ENCODE measurements at places on chromosomes 3 and 15.
A peak's percentile ranks its signal among the peaks of the same experiment; 100 is the strongest.

GRCh38 chr3:125331243-125331642, 43.9 kb downstream of the ZNF148 start:
- ATAC-seq = no peak

- ATAC-seq = no peak
These were observed at the start of gene TRH for GRCh38 chr3:129974564-129974832. TRH (plus strand) TSS chr3:129974720; CDS start chr3:129975817, 1,097 bp downstream.

GRCh38 chr15:87734571-87735373, 521.8 kb downstream of the NTRK3 start:
- no peak for ATAC-seq

DNA sequence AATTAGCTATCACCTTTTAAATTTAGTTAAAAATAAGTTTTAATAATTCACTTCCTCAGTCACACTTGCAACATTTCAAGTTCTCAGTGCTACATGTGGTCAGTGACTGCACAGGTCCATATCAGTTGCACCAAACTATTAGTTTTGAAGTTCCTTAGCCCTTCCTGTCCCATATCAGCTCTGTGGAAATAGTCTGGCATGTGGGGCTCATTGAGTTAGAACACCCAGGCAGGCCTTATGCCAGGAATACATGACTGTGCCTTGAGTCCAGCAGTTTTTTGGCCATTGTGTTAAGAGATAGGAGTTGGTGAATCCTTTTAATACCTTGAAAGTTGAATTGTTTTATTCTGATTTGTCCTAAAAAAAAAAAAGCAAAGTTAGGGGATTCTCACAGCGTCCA, 153.7 kb upstream of the BFSP2 start:
- no peak for ATAC-seq

DNA sequence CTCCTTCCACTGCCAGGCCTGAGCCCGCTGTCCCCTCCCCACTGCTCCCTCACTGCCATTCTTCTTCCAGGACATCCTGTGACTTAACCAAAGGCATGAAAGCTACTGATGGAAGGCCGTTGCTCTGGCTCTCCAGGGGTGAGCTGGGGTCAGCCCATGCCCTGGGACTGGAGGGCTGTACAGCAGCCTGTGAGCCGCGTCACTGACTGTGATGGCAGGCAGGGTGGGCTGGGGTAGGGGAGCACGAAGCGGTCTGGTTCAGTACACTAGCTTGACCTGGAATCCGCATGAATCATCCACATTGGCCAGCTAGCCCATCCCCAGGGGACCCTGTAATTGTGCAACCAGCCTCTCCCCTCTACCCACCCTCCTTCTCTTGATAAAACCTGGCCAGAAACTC, 30.8 kb downstream of the CORO2B start:
- no peak for ATAC-seq

DNA sequence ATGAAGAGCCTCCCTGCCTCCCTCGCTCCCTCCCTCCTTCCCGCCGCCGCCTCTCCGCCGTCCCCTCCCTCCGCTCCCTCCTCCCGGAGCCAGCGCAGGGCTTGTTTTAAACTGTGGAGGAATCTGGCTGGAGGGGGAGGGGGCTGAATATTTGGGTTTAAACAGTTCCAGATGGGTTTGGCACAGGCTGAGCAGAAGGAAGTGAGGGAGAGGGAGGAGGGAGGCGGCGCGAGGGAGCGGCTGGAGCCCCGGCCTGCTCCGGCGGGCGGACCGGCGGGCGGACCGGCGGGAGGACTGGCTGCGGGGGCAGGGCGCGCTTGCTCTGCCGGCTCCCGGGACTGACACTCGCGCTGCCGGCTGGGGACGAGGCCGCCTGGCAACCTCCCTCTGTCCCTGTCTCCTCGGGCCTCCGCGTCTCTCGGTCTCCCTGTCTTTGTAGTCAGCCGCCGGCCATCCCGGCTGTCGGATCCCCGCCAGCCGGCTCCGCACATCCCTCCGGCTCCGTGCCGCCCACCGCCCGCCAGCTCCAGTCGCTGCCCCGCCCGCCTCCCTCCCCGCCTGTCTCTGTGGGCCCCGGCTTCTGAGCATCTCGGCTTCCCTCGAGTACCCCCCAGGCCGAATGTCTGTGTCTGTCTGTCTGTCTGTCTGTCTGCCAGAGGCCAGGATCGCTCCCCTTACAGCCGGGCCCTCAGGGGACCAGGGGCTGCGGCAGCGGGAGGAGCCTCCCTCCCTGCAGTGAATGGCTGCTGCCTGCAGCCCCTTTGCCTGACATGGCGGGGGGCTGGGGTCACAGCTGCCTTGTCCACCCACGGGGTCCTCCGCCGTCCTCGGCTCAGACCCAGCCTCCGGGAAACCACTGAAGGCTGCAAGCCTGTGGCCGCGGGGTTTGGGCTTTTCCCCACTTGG, 7.6 kb downstream of the EPHB3 start:
- peak; percentile 46 for ATAC-seq

DNA sequence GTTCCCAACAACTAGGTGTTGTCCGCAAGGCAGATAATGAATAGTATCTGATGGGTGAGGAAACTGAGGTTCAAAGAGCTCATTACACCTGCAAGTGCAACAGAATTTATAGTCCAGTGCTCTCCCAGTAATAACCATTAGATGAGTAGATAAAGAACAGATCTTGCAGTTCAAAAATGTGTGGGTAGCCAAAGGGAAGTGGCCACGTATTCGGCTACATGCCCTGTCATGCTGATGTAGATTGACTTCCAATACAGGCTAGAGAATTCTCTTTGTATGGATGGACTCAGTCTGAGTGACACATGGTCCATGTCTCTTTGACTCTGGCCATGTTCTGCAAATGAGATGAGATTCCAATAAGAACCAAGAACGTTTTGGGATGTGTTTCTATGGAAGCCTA, 187.9 kb upstream of the LPP start:
- no peak for ATAC-seq

GRCh38 chr3:100093831-100094230, 20.5 kb downstream of the FILIP1L start:
- no peak for ATAC-seq

DNA sequence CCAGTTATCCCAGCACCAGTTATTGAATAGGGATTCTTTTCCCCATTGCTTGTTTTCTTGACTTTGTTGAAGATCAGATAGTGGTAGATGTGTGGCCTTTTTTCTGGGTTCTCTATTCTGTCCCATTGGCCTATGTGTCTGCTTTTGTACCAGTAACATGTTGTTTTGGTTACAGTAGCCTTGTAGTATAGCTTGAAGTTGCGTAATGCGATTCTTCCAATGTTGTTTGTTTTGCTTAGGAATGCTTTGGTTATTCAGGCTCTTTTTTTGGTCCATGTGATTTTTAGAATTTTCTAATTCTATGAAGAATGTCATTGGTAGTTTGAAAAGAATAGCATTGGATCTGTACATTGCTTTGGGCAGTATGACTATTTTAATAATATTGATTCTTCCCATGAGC, 94.3 kb upstream of the CHMP2B start:
- ATAC-seq = no peak

DNA sequence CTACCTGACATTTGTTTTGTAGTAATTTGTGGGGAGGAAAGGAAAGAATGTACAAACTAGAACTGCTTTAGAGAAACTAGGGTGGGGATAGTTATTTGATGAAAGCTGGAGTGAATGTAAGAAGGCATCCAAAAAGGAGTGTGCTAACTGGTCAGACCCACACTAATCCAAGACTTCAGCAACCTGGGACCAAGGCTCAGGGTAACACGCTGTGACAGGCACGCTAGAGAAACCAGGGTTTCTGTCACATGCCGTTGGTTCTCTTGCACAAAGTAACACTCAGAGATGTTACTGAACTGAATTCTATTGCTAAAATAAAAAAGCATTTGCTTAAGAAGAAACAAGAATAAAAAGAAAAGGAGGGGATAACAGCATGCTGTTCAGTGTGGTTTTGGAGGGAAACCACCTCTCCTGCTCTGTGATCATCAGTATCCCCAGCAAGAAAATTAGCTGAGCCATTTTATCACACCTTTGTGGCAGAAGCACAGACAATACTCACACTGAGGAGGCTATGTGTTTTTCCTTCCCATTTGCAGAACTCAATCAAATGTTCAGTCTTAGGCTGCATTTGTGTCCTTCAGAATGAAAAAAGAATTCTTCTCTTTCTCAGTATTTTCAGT, 2.8 kb upstream of the CCDC80 start:
- peak; percentile 45 for ATAC-seq

GRCh38 chr3:139764069-139764905, 86.5 kb upstream of the NMNAT3 start:
- peak; percentile 49 for ATAC-seq

DNA sequence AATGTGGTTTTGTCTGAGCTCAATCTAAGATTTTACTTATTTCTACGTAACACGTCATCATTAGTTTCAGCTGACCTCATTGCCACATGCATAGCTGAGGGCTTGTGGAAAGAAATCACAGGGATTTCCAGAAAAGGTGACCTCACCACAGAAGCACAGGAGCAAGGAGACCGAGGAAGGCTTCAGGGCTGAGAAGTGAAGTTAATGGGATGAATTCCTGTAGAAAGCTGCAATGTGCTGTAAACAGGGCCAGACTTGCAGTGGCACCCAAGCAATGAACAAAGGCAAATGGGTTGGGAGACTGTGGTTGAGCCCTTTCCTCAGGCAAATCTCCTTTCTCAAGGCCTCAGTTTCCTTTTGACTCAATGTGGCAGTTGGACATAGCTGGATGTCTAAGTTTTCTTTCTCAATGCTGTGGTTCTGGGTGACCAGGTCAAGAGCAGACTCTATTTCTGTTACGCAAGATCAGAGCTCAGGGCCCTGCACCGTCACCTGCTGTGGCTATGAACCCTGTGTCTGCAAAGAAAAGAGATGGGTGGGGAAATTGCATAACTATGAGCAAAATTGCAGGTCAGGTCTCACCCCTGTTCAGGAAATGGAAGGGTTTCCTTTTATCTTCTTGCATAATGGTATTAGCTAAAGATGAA, 252.2 kb upstream of the TBL1XR1 start:
- ATAC-seq = peak; percentile 72

GRCh38 chr3:32951410-32951811, at the start of gene CCR4:
CCR4 (plus strand) TSS chr3:32951644; CDS start chr3:32953423, 1,779 bp downstream.
- peak; percentile 67 for ATAC-seq

DNA sequence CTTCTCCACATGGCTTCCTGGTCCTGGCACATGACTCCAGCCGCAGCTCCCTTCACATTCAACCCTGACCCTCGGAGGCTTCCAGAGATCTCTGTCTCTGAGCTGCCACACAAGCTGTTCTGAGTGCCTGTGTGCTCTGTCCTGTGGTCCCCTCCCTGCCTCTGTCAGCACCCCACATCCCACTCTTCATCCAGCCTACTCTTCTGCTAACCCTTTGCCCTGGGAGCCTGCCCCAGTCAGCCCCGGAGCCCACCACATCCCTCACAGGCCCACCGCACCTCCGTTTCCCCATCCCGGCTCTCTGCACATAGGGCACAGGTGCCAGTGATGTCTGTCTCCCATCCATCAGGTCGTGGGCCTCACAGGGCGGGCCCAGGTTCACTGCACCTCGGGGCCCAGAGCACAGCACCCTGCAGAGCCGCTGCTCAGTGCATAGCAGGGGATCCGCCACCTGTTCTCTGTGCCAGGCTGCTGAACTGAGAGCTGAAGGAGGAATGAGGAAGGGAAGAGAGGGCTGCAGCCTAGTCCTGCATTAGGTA, 133.6 kb downstream of the UACA start:
- ATAC-seq = no peak

GRCh38 chr3:5013021-5013906, 34.0 kb downstream of the BHLHE40 start:
- no peak for ATAC-seq

DNA sequence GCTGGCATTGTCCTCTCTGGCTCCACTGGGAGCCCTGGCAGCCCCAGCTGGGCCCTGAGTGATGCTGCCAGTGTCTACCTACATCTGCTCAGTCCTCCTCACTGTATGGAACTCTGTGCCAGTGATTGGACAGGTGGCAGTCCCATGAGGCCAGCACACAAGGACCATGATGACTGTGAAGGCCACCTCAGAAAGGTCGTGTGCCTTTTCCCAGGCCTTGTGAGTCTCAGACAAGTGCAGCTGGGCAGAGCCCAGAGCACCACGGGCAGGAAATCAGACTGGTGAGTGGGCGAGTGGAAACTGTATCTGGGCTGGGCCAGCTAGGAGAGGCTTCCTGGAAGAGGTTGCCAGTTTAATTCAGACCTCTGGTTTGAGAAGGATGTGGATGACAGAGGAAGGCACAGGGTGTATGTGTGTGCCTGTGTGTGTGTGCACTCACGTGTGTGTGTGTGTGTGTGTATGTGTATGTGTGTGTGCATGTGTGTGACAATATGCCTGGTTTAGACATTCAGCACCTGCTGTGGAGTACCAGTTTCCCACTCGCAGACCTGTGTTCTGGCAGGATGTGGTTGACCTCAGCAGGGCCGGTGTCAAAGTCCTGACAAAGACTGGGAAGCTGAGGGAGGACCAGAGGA, 7.0 kb downstream of the MAPKAPK3 start:
- peak; percentile 84 for ATAC-seq

- no peak for ATAC-seq
These were observed 84.2 kb downstream of the NEDD4 start for GRCh38 chr15:55909036-55909811.

DNA sequence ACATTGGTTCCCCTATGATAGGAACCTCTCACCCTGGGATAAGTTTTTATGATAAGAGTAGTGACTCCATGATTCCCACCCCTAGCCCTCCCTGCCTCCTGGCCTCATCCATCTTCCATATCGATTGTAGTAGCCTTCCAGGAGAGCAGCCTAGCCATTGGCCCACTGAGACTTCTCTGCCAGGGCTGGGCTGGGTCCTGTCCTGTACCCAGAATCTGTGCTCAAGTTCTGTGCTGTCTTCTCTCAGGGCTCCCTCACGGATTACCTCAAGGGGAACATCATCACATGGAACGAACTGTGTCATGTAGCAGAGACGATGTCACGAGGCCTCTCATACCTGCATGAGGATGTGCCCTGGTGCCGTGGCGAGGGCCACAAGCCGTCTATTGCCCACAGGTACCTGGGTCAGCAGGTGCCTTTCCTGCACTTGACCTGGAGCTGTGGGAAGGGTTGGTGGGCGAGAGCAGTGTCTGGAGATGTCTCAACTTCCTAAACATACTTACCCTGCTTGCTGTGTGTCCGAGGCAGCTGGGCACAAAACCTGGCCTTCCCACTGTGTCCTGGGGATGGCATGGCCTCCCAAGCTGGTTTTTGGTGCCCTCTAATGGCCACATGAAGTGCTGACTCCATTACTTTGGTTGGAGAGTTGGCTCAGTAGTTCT, 16.6 kb upstream of the EXOG start:
- peak; percentile 78 for ATAC-seq

DNA sequence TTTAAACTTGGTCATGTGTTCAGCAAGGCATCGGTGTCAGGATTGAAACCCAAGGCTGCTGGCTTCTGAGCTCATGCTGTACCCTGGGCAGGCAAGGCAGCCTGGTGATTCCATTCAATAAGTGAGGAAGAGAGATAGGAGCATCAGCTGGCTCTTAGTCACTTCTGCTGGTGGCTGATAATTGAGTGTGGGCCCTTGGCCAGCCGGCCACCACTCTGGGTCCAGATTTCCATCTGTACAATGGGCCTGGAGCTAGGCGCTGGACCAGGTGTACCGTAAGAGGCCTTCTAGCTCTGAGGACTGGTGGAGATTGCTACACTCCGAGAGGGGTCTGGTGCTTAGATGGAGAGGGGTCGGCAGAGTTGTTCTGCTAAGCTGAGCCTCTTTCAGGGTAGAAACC, 4.3 kb downstream of the CD276 start:
- no peak for ATAC-seq

GRCh38 chr3:150495149-150495548, 51.1 kb downstream of the SERP1 start:
- ATAC-seq = no peak
